ENCODE measurements at places on chromosomes 4 and X. TPM values are rescaled to one million over a fixed set of nuclear protein-coding genes. Genes with fewer than 3 reads are reported as not detected.

The PNCK gene
- 2.5 TPM for polyA plus RNA-seq

The NAP1L3 gene
- polyA plus RNA-seq: 2.0 TPM

DNA sequence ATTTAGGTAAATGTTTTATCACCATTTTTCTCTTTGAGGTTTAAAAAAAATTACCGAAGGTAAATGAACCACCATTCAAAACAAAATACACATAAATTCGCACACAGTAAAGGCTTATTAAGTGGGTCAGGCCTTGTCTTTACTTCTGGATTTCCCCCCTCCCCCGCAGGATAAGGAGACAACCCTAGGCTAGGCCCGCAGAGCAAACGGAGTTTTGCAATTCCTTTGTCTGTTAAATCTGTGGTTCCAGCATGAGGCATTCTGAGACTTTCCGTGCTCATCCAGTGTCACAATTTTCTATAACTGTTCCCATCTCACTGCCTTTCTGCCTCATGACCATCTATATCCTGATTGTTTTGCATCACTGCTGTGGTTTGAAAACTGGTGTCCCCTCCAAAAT is 307.4 kb downstream of the DCHS2 start:
- no peak overlapping the region for H3K27ac ChIP-seq
- H3K27me3 ChIP-seq: no peaks in the 10 kb centered on the region
- no peaks in the 10 kb centered on the region for H3K36me3 ChIP-seq

DNA sequence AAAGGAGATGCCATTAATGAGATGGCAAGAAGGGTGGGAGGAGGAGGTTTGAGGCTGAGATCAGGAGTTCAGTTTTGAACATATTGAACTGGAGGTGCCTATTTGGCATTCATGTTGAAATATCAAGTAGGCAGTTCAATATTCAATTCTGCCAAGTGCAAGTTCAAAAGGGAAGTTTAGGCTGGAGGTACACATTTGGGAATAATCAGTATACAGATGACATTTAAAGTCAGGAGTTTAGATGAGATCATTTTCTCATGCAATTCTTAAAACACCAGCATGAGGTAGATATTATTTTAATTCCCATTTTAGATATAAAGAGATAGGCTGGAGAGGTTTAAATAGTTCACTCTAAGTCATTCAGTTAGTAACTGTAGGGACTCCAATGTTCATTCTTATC is 26.1 kb downstream of the COQ2 start:
- no peaks in the 10 kb centered on the region for H3K27me3 ChIP-seq
- no peak overlapping the region for H3K4me3 ChIP-seq
- H3K27ac ChIP-seq: no peak overlapping the region
- no peaks in the 10 kb centered on the region for H3K4me1 ChIP-seq
- no peak for DNase-seq

- H3K4me3 ChIP-seq: no peak overlapping the region
- DNase-seq: no peak
- no peak overlapping the region for H3K27ac ChIP-seq
Measured at GRCh38 chr4:109985993-109986974, 73.6 kb downstream of the EGF start.

DNA sequence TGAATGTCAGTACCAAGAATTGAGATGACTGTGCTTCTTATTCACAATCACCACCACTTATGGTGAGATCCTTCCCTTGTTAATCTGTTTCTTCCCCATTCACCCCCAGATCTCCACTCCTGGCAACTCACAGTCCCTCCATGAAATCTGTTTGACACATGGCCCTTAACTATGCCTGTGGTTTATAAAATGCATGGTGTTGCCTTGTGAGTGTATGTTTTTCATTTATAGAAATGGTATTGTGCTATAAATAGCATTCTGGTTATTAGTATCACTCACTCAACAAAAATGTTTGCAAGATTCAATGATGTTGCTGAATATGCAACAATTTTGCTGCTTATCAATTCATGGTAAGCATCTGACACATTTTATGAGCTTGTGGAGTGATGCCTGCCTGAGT is 131.0 kb downstream of the PRKX start:
- H3K27ac ChIP-seq: no peak overlapping the region
- H3K27me3 ChIP-seq: no peaks in the 10 kb centered on the region
- no peak overlapping the region for H3K4me3 ChIP-seq
- DNase-seq: no peak
- no peaks in the 10 kb centered on the region for H3K4me1 ChIP-seq

Measured in SK-N-SH (cell line).